ENCODE measurements at places on chromosomes 12 and 14.

GRCh38 chr14:98685725-98686124, 586.3 kb downstream of the BCL11B start:
- no peak for DNase-seq

GRCh38 chr14:96089401-96089800, 50.2 kb downstream of the C14orf132 start:
- no peak for DNase-seq

DNA sequence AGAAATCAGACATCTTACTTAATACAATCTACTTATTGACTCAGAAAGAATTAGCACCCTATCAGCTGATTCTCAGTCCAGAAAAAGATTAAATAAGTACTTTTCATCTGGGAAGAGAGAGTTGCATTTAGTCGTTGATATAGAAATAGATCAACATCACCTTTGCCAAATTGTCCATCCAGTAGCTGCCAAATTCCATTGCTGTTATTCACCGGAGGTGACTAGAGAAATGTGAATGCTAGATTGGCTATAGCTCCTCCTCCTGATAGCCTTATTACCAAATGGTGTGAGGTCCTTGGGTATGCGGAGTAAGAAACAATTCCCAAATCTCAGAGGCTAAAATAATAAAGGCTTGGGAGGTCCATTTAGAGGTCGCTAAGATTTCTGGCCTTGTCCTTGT, 723.3 kb upstream of the FLRT2 start:
- no peak for DNase-seq

GRCh38 chr12:15393995-15394394, 71.7 kb downstream of the PTPRO start:
- DNase-seq = no peak

GRCh38 chr14:53865711-53866110, 90.9 kb downstream of the BMP4 start:
- no peak for DNase-seq

- no peak for DNase-seq
These were observed 35.3 kb downstream of the PITPNM2 start for GRCh38 chr12:123115409-123116121.

GRCh38 chr14:55973285-55973800, 144.9 kb upstream of the PELI2 start:
- DNase-seq = no peak

Measured in stimulated activated CD8-positive, alpha-beta memory T cell treated with anti-CD3 and anti-CD28 coated beads, Interleukin-15, amount 100 ng/mL, for 4 hours (primary cell).